ENCODE measurements at places on chromosomes 1 and 21.

- no peak for DNase-seq
Observed at GRCh38 chr1:21937034-21937371, at the start of gene HSPG2. Gene HSPG2, minus strand, starts transcription at chr1:21937310. Its CDS starts 93 bp downstream, at chr1:21937217.

DNA sequence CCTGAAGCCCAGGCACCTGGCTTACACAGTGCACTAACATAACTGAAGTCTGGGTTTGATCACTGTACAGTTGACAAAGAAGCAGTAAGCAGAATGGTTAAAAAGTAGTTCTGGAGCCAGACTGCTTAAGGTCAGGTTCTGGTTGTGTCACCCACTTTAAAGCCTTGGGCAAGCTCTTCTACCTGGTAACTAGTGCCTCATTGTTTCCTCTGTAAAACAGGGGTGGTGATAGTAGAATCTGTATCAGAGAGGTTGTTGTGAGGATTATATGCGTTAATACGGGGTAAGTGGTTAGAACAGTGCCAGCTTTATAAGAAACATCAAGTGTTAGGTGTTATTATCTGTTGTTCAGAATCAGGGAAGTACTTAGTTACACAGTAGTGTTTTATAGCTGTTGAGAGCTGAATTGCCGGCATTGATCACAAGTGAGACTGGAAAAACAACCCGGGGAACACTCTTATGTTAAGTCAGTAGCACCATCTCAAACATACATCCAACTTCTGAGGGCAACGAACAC, 3.7 kb downstream of the BACH1 start:
- DNase-seq, result no peak

DNA sequence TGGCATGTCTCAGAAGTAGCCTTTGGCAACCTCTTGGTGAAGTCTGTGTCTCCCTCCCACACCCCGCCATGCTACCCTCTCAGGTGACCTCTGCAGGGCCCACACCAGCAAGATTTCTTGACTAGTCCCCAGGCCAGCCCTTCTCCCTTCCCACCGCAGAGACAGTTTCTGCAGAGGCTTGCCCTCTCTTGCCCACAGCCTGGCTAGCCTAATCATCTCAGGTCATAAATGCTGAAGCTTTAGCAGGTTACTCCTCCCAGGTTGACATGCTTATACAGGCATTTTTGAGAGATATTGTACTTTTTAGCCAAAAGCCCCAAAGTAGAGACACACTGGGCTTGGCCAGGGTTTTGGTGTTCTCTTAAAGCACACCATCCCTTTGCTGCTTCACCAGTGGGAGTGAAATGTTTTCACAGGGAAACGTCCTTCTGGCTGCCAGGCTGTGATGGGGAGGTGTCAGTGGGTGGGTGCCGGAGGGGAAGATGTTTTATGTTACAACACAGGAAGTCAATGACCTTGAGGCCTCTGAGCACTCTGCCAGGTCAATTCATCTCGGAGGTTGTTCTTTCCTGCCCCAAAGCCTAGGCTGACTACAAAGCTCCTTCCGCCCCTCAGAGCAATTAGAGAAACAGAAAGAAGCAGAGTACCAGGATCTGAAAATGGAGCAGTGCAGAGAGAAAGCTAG, 58.5 kb downstream of the STYXL2 start:
- DNase-seq, result no peak

DNA sequence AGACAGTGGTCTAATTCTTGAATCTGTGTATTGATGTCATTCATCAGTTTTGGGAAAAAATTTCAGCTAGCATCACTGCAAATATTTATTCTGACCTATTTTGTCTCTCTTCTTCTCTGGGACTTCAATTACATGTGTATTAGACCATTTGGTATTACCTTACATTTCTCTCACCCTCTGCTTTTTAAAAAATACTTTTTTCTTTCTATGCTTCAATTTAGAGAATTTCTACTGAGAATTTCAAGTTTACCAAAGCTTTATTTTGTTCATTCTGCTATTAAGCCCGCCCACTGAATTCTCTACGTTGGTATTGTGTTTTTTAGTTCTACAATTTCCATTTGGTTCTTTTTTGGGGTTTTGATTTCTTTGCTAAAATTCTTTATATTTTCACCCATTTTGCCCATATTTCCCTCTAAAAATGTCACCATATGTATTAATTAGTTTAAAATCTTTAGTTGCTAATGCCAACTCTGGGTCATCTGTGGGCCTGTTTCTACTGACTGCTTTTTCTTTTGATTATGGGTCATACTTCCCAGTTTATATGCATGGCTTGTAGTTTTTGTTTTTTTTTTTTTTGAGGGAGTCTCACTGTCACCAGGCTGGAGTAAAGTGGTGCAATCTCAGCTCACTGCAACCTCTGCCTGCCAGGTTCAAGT, 212.0 kb downstream of the DYRK1A start:
- no peak for DNase-seq

GRCh38 chr1:56647106-56647505, 2.0 kb downstream of the PRKAA2 start:
- no peak for DNase-seq

DNA sequence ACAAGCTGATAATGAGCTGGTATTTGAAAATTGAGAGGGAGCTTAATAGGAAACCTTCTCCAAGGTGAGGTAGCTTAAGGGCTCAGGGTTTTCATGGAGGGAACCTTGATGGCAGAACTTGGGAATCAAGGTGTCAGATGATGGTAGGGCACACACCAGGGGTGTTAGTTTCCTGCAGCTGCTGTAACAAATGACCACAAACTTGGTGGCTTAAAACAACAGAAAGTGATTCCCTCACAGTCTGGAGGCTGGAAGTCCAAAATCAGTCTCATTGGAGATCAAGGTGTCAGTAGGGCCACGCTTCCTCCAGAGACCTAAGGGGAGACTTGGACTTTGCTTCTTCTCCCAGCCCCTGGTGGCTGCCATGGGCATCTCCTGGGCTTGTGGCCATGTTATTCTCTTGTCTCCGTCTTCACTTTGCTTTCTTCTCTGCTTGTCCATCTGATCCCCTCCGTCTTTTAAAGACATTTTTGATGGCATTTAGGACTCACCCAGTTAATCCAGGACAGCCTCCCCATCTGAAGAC, 45.5 kb downstream of the HUNK start:
- DNase-seq, result no peak

DNA sequence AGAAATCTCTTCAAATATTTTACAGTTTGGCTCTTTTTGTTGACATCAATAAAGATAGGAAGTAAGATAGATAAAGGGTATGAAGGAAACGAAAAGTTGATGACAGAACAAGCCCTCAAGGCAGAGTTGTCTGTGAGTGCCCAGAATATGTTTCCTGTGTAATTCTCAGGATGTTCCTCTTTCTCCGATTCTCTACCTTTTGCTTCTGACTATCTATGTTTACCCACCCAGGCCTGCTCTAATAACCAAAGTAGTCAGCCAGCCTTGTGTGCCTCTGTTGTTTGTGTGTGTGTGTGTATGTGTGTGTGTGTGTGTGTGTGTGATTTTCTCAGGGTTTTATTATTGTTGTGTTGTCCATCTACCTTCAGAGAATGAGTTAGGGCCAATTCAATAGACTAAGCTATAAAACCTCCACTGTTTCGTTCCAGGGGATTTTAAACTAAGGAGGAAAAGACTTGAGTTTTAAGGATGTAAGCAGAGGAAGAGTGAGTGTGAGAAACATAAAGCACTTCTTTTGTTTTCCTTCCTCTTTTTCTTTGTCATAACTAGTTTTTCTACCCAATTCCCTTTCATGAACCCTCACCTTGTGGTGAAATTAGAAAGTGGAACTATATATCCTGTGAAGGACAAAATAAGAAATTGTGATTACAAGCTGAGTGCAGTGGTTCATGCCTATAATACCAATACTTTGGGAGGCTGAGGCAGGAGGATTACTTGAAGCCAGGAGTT, 627.4 kb upstream of the NR5A2 start:
- peak; percentile 60 for DNase-seq

GRCh38 chr1:39116116-39116607, 88.3 kb upstream of the MACF1 start:
- no peak for DNase-seq

DNA sequence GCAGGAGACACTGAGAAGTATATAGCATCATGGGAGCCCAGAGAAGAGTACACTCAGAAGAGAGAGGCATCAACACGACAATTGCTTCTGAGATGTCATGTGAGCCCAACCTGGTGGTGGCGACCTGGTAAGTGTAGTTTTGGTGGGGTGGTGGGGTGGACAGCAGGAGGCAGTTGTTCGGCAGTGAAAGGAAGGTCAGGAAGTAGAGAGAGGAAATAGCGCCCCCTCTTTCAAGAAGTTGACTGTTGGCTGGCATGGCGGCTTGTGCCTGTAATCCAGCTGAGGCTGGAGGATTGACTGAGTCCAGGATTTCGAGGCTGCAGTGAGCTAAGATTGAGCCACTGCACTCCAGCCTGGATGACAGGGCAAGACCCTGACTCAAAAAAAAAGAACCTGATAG, 12.6 kb downstream of the RSPO1 start:
- DNase-seq, result no peak

DNA sequence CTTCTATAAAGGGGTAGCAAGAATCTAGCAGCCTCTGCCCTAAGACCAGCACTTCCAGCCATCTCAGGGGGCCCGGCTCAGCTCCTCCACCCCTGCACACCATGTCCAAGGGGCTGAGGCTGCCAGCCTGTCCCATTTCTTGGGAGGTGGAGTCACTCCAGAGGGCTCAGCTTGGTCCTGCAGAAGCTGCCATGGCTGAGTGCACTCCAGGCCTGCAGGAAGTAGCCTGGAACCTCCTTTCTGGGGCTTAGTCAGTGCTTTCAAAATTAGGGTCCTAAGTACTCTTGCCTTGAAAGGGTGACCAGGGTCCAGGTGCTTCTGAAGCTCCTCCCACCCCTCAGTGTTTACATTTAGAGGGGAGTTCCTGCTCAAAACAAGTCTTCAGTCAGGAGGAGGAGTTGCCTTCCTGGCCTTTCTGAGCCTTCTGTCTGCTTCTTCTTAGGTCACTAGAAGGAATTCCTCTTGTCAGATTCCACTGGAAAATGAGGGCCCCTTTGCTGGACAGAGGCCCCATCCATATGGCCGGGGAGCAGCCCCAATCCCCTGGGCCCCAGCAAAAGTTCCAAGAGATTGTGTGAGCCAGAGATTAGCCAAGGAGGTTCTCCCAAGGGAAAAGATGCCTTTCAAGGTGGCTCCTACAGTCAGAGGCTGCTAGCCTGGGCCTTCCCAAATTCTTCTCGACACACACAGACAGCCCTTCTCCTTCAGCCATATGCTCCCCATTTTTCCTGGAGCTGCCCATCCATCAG, 128.1 kb upstream of the VAMP3 start:
- no peak for DNase-seq

DNA sequence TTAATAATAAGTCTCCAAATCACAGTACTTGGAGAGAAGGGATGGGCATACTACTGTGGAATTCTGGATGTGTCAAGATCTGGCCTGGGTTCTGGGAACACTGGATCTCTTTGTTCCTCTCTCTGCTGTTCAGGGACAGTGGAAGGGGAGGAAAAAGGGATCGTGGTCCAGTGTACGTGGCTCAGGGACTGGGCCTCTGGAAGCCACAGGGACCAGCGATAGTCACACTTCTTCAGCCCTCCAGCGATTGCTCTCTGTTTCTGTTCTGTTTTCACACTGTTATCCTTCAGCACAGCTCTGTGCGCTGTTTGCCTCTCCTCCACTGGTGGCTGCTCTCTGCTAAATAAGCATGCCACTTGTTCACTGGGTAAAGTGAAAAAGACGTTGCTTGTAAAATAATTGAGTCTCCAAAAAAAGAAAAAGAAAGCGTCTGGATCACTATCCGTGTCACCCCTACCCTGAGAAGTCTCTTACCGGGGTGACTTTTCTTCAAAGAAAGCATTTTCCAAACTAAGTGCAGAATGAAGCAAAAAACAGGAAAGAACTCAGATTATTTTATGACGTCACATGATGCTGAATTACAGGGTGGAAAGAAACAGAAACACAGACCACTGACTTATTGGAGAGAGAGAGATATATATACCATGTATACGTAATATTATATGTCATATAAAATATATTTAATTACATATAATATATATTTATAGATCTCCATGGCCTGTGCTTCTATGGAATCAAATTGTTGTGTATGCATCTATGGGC, 279.4 kb downstream of the RGS7 start:
- DNase-seq, result no peak

DNA sequence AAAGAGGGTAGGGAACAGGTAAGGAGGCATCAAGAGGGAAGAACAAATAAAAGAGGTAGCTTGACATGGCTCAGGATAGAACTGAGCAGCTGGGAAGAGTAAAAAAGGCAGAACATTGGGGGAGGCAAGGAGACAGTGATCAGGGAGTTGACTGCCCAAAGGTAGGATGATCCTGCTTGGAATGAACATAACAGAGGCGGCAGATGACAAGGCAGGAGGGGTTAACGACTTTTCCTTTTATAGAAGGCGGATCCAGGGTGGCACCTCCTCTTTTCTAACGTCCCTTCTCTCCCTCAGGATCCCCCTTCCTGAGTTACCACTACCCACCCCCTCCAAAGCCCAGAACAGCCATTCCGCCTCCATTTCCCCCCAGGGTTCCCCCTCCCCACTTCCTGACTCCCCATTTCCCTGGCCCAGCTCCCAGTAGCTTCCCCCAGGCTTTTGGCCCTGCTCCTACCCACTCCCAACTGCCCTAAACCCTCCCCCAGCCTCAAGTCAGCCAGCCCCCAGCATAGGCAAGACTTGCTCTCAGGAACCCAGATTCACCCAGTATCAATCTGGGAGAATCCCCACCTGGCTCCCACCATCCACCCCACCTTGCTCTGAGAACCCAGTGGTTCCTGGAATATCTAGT, 769 bp upstream of the ADAMTS4 start:
- DNase-seq, result no peak

DNA sequence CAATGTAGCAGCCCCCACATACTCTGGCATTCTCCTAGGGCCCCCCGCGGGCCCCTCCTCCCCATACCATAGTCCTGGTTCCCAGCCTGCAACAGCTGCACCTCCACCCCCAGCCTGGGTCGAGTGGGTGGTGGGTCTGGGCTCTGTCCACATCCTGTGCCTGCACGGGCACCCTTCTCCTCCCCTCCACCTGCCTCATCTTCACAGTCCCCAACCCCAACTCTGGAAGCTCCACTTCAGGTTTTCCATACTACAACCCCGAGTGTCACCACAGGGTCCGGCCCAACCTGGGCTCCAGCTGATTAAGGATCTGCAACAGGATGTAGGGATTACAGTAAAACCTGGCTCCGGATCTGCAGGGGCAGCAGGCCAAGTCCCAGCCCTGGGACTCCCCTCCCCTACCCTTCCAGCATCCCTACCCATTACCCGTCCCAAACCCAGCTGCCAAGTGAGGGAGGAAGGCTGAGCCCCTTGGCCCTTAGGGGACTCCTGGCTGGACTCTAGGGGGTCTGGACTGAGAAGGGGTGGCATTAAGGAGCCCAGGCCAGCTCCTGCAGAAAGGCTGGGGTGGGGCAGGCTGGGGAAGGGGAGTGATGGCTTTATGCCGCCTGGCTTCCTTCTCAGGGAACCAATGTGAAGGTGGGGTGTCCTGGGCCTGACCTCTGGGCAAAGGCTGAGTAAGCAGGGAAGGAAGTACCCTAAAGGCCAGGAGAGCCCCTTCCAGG, 116.8 kb downstream of the CASZ1 start:
- DNase-seq, result peak; percentile 40

DNA sequence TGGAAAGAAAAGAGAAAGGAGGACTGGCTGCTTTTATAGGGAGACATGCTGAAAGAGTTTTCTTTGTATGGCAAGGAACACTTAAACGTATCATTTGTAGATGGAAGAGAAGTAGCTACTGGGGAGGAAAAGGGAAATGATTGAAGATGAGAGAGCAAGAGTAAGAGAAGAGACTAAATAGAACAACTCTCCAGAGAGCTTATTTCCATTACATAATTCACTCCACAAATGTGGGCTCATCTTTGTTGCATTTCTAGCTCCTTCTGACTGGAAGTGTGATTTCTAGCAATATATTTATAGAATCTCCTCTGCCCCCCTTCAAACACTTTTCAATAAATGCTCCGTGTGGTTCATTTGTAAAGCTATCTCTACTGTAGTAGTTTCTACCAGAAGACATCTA, 71.0 kb downstream of the ST6GALNAC5 start:
- DNase-seq, result peak; percentile 66
